ENCODE measurements at places on chromosomes 12 and 14.

DNA sequence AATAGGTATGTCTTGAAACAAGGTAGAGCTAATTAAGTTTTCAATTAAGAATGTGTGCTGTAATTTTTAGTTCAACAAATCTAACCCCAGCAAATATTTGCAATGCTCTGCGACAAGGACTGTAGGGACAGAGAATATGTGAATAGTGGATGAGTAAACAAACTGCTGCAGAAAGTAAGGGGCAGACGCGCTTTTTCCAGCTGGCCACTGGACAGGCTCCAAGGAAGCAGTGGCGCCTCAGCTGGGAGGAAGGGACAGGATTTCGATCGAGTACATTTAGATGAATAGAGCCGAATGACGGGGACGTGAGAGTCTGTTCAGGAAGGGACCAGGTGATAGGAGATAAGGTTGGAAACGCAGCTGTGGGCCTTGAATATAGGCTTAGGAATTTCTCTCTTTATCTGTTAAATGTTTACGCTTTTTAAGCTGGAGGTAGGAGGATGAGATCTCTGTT lies 69.3 kb downstream of the ELK3 start:
- peak; percentile 72 for DNase-seq

DNA sequence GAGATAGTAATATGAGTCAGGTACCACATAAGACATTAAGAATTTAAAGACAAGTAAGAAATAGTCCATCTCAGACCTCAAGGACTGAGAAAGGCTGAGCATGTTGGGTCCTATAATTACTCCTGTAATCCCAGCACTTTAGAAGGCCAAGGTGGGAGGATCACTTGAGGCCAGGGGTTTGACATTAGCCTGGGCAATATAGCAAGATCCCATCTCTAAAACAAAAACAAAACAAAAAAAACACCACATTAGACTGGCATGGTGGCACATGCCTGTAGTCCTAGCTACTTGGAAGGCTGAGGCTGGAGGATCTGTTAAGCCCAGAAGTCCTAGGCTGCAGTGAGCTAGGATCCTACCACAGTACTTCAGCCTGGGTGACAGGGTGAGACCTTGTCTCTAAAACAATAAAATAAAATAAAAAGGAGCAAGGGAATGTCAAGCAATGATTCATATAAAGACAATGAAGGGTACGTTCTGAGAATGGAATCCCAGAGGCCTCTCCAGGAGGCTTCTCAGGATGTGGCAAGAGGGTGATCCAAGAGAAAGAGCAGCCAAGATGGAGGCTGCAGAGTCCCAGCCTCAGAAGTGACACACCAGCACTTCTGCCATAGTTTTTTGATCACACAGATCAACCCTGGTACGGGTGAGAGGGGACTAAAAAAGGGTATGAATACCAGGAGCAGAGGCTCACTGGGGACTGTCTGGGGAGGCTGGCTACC lies 206.4 kb downstream of the CRADD start:
- no peak for DNase-seq

- peak; percentile 84 for DNase-seq
Measured at GRCh38 chr14:25658988-25659387, 609.0 kb upstream of the STXBP6 start.

DNA sequence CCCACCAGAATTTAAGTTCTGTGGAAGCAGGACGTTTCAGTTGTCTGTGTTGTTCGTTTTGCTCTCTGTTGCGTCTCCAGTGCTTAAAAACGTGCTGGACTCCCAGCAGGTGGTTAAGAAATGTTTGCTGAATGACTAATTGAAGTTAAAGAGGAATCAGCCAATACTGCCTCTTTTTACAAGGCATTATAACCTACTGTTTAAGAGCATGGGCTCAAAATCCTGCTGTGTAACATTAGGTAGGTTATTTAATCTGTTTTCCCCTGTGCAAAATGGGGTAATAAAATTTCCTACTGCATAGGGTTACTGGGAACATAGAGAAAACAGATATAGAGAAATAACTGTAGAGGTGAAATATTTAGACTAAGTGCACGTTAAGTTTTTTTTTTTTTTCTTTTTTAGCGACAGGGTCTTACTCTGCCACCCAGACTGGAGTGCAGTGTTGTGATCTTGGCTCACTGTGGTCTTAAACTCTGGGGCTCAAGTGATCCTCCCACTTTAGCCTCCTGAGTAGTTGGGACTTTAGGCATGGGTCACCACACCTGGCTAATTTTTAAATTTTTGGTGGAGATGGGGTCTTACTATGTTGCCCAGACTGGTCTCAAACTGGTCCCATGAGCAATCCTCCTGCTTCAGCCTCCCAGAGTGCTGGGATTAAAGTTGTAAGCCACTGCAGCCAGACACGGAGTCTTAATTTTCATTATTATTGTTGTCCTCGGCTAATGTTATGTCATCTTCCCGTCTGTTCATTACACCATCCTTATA lies 139.4 kb upstream of the PRICKLE1 start:
- DNase-seq: no peak

DNA sequence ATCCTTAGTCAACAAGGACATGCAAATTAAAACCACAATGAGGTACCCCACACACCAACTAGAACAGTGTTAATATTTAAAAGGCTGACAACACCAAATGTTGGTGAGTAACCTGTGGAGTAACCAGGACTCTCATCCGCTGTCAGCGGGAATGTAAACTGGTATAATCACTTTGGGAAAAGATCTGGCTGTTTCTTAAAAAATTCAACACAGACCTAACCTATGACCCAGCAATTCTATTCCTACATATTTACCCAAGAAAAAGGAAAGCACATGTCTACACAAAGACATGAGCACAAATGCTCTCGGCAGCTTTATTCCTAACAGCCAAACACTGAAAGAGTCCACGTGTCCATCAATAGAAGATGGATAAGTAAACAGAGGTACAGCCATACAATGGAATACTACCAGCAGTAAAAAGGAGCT lies 26.6 kb downstream of the NRDE2 start:
- no peak for DNase-seq

DNA sequence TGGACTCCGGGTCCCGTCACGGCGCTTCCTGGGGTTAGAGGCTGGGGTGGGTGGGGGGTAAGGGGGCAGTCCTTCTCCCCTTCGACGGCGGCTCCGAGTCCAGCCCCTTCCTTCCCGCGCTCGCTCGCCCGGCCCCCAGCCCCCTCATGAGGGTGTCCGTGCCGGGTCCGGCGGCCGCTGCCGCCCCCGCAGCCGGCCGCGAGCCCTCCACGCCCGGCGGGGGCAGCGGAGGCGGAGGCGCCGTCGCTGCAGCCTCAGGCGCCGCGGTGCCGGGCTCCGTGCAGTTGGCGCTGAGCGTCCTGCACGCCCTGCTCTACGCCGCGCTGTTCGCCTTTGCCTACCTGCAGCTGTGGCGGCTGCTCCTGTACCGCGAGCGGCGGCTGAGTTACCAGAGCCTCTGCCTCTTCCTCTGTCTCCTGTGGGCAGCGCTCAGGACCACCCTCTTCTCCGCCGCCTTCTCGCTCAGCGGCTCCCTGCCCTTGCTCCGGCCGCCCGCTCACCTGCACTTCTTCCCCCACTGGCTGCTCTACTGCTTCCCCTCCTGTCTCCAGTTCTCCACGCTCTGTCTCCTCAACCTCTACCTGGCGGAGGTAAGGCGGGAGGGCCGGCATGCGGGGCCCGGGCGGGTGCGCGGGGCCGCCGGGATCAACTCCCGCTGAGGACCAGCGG lies 500 bp downstream of the GPR137C start:
- DNase-seq: peak; percentile 63

DNA sequence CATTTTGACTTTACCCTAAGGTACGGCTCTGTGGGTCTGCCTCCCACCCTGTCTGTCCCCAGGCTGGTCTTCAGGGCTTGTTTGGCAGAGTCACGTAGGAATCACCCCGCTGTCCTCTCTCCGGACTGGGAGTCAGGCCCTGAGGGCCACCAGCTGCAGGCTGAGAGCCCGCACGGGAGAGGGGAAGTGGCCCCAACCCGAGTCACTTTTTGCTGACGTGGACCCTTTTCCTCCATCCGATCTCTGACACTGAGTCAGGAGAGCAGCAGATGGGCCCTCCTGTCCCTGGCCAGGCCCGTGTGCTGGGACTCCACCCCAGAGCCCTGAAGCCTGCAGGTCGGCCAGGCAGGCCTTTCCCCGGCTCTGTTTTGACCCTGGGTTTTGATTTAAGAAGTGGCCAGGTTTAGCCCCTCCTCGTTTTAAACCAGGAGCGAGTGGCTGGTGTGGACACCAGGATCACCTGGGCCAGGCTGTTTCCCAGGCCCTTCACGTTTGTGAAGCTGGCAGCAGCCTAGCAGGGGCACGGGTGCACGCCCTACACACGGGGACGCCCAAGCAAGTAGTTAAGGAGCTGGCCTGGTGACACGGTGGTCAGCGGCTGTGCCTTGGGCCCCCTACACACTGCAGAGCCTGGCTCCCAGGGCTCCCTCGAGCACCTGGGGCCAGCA lies 12.5 kb upstream of the TEX22 start:
- no peak for DNase-seq

DNA sequence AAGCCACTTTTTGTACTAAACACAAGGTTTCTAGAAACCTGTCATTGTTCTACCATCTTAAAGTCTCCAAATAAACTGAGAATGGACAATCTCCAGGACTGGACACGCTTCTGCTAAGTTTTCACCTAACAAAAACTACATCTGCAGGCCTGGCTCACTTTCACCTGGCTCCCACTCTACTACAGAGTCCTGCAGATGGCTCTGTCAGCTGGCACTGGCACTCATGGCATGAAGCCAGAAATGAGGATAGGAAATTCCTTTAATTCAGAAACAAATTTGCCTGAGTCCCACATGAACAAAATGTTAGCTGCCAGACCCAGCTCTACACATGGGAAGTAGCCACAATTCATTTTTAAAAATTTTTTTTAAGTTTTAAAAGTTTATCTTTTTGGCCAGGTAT lies 42.1 kb downstream of the STXBP6 start:
- DNase-seq: peak; percentile 71

DNA sequence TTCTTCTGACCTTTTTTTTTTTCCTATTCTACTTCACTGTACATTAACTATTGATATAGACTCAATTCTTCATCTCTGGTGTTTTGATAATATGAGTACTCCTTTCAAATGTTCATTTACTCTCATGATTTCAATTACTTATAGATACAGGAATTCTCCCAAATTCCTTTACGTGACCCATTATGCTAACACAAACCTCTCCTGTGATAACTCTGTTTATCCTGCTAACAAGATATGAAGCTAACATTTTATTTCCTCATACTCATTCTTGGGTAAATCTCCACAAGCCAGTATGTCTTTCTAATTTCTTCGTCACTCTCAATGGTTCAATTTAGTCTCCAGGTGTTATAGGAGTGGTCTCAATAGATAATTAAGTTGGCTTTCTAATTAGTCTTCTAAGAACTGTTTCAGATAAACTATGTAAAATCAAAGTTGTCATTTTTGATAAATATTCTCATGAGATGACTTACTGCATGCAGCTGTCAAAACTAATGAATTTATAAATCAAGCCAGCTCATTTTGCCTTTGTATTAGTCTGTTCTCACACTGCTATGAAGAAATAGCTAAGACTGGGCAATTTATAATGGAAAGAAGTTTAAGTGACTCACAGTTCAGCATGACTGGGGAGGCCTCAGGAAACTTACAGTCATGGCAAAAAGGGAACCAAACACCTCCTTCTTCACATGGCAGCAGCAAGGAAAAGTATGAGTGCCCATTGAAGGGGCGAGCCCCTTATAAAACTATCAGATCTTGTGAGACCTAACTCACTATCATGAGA lies 130.6 kb upstream of the MYF6 start:
- DNase-seq: no peak

GRCh38 chr14:104797115-104798044 lies 1.8 kb upstream of the AKT1 start:
- DNase-seq: no peak

DNA sequence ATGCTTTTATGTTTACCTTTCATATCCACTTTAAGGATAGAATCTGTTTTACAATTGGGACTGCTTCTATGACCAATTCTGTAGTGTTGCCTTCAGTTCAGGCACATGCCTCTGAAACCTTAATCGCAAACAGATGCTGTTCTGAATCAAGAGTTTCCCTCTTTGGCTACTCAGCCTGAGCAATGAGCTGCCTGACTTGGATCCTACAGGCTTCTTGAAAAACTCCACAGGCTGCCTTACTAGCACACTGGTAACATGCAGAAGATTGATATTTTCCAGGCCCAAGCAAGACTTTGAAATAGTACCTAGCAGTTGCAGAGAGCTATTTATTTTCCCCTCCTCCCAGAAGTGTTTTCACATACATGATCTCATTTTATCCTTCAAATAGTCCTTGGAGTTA lies 34.8 kb upstream of the PMCH start:
- DNase-seq: no peak

Measured in NCI-H1105 treated with DMSO at 0.1 percent for 48 hours (cell line).